Stimulated activated CD4-positive, alpha-beta T cell treated with anti-CD3 and anti-CD28 coated beads, TNF-alpha, amount 100 ng/mL, for 48 hours (primary cell): ENCODE measurements at places on chromosomes 5 and 9.

GRCh38 chr5:172403189-172403796 lies 51.0 kb downstream of the SH3PXD2B start:
- DNase-seq = no peak

GRCh38 chr5:12017007-12017406 lies 112.8 kb upstream of the CTNND2 start:
- DNase-seq = no peak

DNA sequence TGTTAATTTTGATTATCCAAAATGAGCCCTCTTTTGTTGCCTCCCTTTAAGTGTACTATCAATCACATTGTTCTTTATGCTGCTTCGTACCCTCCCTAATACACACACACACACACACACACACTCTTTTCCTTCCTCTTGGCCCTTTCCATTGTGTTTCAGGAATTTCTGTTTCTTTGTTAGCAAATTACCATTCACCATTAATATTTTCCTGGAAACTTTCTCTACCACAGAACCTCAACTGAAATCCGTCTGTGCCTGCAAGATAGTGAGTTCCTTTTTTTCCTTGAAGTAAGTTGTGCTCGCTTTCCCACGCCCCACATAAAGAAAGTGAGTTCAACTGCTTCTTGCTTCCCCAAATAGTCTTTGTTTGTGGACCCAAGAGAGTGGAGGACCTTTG lies 61.8 kb downstream of the SMIM15 start:
- DNase-seq = no peak

DNA sequence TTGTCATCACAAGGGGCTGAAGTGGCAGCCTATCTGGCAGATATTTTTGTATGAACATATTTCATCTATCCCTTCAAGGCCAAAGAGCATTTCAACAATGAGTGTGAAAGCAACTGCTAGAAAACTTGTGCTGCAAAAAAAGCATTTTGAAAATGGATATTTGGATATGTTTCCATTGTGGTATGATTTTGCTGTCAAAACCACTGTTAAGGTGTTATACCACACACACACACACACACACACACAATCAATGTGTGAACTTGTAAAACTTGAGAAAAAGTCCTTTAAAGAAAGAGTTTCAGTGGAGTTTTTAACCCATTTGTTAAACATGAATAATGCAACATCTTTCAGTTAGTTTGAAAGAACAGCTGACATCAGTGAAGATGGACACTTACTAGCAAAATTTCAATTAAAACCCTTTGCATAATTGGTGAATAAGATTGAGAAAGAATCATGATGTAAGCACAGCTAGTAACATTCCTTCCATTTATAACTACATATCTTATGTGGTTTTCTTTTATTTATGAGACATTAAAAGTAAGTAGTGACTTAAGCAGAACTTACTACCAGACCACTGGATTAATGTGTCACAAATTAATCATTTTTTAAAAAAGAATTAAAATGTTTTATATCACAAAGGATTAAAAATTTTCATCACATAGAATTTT lies 182.6 kb upstream of the GNA14 start:
- DNase-seq = no peak

- no peak for DNase-seq
These were observed 50.3 kb upstream of the SPTLC1 start for GRCh38 chr9:92165484-92165883.

GRCh38 chr9:119164716-119165115 lies 204.5 kb downstream of the BRINP1 start:
- DNase-seq = no peak

DNA sequence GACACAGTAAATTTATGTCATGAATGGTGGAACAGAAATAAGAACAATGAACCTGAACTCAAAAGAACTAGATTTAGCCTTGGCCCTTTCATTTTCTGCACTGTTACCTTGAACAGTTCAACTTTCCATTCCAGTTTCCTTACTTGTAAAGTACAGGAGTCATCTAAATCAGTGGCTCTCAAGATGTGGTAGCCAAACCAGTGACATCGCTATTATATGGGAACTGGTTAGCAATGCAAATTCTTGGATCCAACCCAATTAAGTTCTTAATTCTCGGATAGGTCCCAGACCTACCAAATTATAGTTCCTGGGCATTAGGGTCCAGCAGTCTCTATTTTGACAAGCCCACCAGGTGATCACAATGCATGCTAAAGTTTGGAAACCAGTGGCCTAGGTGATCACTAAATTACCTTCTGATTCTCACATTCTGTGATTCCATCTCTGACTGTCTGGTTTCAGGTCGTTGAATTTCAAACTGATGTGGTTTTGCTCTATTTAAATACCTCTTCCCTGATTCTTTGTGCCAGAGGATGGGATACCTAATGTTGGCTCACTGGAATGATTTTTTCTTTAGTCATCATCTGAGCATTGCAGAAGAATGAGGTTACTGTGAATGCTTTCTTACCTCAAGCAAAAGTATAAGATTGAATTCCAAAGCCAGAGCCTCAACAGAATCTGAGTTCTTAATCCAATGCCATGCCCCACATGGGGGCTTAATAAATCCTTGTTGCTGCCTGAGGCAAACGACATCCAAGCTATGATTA lies 253.8 kb downstream of the ENC1 start:
- no peak for DNase-seq

DNA sequence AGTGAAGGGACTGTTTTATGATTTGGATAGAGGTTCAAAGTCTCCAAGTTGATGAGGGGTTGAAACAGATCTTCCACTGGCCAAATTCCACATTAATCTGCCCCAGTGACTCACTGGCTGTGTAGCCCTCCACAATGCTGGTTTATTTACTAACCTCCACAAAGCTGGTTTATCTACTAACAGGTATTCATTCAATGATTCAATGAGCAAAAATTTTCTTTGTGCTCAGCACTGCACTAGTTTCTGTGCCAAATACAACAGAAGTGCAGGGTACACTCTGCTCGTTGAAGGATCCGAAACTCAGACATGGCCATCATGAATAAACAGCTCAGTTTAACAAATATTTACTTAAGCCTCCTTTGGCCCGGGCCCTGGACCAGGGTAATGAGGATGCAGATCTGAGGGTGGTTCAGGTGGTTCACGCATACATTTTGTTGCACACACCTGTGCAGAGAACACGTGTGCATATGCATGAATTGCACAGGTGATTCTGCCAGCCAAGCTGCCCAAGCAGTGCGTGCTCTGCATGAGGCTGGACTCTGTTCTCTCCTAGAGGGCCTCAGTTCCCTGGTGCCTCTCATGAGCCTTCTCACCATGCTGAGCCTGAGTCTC lies 71.0 kb downstream of the SH3PXD2B start:
- no peak for DNase-seq
